ENCODE measurements at places on chromosomes 6 and 20. TPM values are rescaled to one million over a fixed set of nuclear protein-coding genes. Genes with fewer than 3 reads are reported as not detected.

GRCh38 chr6:30325873-30326525 lies 728 bp upstream of the TRIM39 start:
- peaks cover 3% of the 10 kb centered on the region for H3K36me3 ChIP-seq
- H3K4me1 ChIP-seq: peaks cover 48% of the 10 kb centered on the region
- peak overlapping the region; percentile 99 for H3K27ac ChIP-seq
- peak overlapping the region; percentile 97 for H3K4me3 ChIP-seq
- no peak for DNase-seq

- no peak overlapping the region for H3K27ac ChIP-seq
- no peak for DNase-seq
- no peaks in the 10 kb centered on the region for H3K4me1 ChIP-seq
- H3K36me3 ChIP-seq: no peaks in the 10 kb centered on the region
- H3K4me3 ChIP-seq: no peak overlapping the region
Measured at GRCh38 chr6:147586044-147586443, 77.6 kb downstream of the SAMD5 start.

DNA sequence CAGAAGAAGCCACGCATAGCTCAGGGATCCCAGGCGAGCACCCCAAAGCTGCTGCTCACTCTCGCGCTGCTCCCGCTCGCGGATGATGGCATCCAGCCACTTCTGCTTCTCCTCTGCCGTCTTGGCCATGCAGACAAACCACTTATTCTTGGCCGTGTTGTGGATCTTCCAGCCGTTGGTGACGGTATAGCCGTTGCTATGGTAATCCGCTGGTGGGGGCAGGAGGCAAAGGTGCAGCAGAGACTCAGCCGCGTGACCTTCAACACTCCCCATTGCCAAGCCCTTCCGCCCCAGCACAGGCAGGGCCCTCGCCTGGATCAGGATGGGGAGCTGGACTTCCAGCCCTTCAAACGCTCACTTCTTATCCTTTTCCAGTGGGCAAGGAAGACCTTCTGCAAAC lies 136.9 kb downstream of the PREX1 start:
- no peak for DNase-seq
- no peaks in the 10 kb centered on the region for H3K27me3 ChIP-seq
- H3K27ac ChIP-seq: peak overlapping the region; percentile 67
- H3K4me1 ChIP-seq: peaks cover 21% of the 10 kb centered on the region

DNA sequence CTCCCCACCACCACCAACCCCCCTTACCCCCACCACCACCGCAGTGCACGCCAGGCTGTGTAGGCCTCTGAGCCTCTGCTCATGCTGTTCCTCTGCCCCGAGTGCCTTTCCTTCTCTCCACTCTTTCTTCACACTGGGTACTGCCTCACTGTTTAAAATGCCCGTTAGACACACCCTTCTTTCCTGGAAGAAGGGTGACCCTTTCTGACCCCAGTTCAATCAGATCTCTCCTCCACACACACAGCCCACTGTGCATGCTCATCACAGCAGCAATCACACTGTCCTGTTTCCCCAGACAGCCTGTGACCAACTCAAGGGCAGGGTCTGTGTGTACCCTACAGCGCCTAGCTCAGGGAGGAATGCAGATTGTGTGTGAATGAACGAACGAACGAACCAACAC lies 10.0 kb downstream of the TMEM74B start:
- no peaks in the 10 kb centered on the region for H3K27me3 ChIP-seq
- no peak overlapping the region for H3K4me3 ChIP-seq
- peaks cover 9% of the 10 kb centered on the region for H3K36me3 ChIP-seq
- no peak for DNase-seq

DNA sequence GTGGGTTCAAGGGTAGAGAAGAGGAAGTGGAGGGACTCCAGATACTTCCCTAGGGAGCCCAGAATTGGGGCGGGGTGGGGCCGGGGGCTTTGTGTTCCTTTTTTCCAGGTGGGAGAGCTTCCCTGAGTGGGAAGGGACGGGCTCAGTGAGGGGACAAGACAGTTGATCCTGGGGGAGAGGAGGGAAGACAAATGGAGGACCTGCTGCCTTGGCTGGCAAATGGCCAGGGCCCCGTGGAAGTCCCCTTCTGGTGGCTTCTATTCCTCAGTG lies 2.6 kb downstream of the CTSZ start:
- DNase-seq: no peak
- peak overlapping the region; percentile 47 for H3K4me3 ChIP-seq
- no peak overlapping the region for H3K27ac ChIP-seq

- DNase-seq: no peak
- no peaks in the 10 kb centered on the region for H3K27me3 ChIP-seq
- no peak overlapping the region for H3K4me3 ChIP-seq
- H3K36me3 ChIP-seq: no peaks in the 10 kb centered on the region
Measured at GRCh38 chr6:43876602-43877001, 106.6 kb downstream of the VEGFA start.

Gene MTO1
- total RNA-seq: 26.5 TPM

Measured in neural crest cell (in vitro differentiated cells).